ENCODE measurements at places on chromosomes 6 and 20. TPM values are rescaled to one million over a fixed set of nuclear protein-coding genes. Genes with fewer than 3 reads are reported as not detected.

DNA sequence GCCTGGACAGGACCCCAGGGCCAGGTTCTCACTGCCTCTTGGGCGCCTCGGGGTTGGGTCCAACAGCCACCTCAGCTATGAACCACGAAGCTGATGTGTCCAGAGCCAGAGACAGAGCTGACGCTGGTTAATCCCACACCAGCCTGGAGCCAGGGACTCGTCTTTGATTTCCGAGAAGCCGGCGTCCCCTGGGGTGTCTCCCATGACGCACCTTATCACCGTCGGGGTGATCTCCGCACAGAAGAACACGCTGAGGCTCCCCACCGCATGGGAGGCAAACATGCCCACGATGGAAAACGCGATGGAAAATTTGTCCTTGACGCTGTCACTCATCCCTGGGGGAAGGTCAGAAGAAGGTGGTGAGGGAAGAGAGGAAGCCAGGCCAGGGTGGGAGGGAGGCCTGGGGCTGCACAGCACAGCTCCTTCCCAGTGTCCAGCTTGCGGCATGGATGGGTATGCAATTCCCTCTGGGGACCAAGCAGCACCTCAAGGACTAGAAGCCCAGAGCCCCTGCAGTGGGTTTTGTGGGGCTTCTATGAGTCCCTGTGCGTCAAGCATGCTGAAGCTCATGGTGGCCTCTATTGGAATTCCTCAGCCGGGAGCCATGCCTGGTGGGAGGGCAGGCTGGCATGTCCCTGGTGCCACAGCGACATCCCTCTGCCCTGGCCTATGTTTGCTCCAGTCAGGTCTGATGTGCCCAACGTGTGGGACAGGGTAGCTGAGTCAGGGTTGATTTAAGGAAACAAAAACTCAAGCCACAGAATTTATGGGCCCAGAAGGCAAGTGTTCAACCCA, 25.1 kb downstream of the PSMG4 start:
- peak; percentile 68 for DNase-seq

GRCh38 chr20:51586005-51586440, 43.5 kb upstream of the NFATC2 start:
- DNase-seq, result no peak

- DNase-seq, result no peak
These were observed 467 bp downstream of the PXT1 start for GRCh38 chr6:36442103-36442670.

CST5 gene
- not detected for total RNA-seq

- DNase-seq, result no peak
These were observed 61.0 kb upstream of the NHSL1 start for GRCh38 chr6:138560130-138560860.

- no peak for DNase-seq
These were observed 3.0 kb downstream of the CDH4 start for GRCh38 chr20:61254881-61255626.

DNA sequence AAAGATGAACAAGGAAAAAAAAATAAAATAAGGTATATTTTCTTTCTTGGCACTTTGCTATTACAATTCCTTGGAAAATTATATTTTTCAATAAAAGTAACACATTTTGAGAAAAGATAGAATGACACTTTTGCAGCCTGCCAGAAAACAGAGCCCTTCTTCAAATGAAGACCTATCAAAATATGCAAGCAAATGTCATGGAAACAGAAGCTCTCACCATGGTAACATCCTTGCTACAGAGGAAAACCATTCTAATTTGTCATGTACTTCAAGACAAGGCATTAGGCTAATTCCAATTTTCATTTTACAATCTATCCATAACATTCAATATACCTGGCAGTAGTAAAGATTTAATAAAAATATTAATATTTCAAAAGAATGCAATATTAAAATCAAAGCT, 177.9 kb downstream of the RNGTT start:
- no peak for DNase-seq

DNA sequence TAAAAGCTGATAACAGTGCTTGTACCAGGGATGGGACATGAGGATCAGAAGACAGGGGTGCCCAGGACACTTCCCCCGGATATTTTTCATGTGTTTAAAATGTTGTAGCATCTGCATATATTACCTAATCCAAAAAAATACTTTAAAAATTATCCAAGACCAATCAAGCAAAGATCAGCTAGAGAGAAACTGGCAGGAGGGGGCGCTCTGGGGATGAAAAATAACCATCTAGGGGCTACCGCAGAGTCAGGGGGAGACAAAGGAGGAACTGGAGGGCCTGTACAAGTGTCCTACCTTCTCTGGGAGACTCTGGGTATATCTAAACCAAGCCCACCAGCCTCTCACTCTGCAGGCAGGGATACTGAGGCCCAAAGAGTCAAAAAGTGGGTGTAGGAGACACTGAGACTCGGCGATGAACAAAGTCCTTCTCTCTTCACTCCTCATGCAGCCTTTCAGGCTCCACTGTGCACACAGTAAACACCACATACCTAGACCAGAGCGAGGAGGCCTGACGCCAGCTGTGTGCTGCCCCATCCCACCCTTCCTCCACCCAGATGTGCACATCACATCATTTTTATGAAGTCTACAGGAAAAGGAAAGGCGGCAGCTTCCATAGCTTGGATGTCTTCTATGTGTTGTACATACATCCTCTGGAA, 9.8 kb downstream of the RIMS4 start:
- DNase-seq, result no peak

- no peak for DNase-seq
These were observed 125.7 kb upstream of the RIPOR2 start for GRCh38 chr6:25061289-25061936.

DNA sequence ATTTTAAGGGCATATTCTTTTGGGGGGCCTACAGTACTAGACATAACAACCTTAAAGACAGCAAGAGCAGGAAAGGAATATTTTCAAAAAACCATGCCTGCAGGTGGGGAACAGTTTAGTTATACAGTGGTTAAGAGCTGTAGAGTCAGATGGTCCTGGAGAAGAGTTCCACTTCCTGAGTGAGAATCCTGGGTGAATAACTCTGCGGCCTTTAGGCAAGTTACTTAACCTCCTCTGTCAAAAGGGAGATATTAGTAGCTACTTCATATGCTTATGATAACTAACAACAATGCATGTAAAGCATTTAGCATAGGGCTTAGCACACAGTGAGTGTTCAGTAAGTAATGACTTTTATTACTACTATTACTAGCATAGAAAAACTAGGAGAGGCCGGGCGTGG, 119.2 kb upstream of the TAB2 start:
- no peak for DNase-seq

CST8 gene
- not detected for total RNA-seq

PPP1R16B gene
- total RNA-seq, result 8.5 TPM

TGM3 gene
- total RNA-seq, result not detected

TCF21 gene
- 4.5 TPM for total RNA-seq

TAGAP gene
- 2.3 TPM for total RNA-seq

DNA sequence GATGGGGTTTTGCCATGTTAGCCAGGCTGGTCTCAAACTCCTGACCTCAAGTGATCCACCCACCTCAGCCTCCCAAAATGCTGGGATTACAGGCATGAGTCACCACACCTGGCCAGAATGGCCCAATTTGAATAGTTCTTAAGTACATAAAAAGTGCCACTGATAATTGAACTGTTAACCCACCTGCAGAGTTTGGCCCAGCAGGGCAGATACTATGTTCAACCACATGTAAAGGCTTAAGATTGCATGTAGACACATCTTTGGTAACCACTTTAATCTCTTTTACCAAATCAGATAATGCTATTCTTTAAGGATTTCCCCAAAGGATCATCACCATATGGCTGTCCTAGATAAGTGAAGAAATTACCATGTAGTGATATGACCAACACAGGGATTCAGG, 21.3 kb upstream of the SGK1 start:
- DNase-seq, result no peak

NKX2-2 gene
- total RNA-seq, result 0.23 TPM

DNA sequence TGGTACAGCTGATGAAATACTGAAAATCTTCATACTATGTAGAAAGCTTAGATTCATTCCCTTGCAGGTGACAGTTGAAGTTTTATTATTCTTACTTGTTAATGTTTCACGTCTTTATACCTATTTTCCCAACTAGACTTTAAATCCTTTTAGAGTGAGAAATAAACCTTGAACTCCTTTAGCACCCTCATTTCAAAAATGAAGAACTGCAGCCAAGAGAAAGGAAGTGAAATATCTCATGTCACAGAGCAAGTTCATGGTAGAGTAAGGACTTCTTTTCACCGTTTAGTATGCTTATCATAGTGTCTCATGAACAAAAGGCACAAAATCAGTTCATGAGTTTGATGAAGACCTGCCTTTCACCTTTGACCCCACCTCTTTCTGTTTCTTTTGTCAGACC, 38.5 kb downstream of the ORC3 start:
- no peak for DNase-seq

- DNase-seq, result no peak
These were observed 1259.8 kb upstream of the GJE1 start for GRCh38 chr6:140872885-140873284.

All from posterior vena cava (tissue), 2 donors.